ENCODE measurements at places on chromosomes 3 and 15.

DNA sequence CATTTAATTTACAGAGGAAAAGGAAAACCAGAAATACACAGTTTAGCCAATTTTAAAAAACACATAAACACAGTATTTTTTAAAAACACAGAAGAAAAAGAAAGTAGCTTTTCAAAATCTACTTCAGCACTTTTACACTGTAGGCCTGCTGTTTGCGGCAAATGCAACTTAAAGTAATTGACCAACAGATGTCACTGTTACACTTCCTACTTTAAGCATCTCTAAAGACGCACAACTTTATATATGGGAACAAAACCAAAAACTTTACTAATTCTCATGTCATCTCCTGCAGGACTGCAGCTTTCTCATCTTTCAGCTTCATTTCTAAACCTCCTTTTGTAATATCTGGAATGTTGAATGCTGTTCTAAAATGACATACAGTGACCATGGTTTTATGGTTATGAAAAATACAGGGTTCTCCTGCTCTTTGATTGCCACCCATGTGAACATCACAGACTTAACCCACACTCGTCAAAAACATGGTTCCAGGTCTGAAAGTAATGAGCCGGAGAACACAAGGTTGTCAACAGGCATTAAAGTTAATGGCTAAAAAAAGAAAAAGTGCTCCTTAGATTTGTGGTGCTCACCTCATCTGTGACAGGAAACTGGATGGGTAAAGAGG is 107.9 kb downstream of the FMN1 start:
- DNase-seq, result peak; percentile 16

DNA sequence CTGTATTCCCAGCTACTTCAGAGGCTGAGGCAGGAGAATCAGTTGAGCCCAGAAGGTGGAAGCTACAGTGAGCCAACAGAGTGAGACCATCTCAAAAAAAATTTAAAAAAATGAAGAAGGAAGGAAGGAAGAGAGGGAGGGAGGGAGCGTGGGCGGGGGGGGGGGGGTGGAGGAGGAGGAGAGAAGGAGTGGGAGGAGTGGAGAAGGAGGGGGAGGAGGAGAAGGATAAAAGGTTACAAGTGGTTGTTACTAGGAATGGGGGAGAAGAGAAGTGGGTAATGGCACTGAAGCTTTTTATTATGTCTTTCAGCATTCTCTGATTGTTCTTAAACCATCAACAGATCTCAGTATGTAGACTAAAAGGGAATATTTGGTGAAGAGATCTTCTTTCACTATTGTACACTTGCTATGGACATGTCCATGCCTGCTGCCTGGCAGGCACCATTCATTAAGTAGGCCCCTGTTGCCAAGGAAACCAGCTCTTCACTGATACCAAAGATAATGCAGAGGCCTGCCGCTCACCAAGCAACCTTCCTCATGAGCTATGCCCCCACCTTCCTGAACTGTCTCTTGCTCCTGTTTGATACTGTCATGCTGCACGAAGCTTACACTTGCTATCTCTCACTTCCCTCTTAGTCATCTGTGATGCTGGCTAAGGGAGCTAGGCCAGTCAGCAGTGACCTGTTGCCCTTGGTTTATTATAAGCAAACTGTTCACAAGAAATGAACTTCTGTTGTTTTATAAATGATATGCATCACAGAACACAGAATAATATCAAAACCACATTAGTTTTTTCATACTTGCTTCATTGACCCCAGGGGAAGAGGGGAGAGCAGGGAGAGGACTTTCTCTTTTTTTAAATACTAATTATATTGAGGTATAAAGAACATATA is 23.1 kb downstream of the EPM2AIP1 start:
- DNase-seq, result peak; percentile 73

DNA sequence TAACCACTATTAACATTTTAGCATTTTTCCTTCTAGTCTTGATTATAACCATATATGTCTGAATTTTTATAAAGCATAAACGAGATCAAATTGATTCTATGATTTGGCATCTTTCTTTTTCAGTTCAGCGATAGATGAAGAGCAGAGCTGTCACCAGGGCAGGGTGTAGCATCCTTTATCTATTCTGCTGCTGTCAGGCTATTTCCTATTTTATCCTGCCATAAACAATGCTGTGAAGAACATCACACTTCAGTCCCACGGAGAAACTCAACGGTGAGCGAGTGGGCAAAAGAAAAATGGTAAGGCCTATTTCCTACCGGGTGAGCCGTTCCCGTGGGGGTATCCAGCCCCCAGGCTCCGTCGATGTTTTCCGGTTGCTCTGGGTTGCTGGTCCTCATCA is 15.5 kb downstream of the TMEM40 start:
- no peak for DNase-seq

GRCh38 chr15:33200444-33200843 is 5.9 kb upstream of the FMN1 start:
- no peak for DNase-seq

GRCh38 chr15:98311566-98312188 is 336.7 kb upstream of the IGF1R start:
- peak; percentile 65 for DNase-seq

DNA sequence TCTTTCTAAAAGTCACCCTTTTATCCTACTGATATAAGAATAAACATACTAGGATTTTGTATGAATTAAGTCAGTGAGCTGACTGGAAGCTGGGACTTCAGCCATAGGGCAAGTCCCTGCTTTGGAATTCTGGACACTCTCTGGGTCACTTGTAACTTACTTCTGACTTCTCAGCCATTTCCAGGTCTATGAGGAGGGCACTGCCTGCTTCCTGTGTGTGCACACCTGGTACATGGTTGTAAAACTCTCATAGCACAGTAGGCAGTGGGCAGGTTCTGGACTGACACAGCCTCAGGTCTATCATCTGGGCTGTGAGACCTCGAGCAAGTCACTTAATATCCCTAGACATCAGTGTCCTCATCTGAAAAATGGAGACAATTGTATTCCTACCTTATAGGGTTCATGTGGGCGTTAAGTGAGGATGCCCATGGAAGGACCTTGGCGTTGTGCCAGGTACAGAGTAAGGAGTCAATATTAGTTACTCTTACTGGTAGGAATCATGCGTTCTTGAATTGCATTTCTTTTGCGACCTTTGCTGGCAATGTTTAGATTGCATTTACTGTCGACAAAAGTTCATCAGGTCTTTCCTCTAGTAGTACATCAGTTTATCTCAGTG is 27.5 kb upstream of the TGM5 start:
- DNase-seq, result no peak

GRCh38 chr3:129654131-129654530 is 47.7 kb upstream of the PLXND1 start:
- no peak for DNase-seq

- no peak for DNase-seq
Observed at GRCh38 chr15:91151781-91152563, 51.9 kb downstream of the SV2B start.

DNA sequence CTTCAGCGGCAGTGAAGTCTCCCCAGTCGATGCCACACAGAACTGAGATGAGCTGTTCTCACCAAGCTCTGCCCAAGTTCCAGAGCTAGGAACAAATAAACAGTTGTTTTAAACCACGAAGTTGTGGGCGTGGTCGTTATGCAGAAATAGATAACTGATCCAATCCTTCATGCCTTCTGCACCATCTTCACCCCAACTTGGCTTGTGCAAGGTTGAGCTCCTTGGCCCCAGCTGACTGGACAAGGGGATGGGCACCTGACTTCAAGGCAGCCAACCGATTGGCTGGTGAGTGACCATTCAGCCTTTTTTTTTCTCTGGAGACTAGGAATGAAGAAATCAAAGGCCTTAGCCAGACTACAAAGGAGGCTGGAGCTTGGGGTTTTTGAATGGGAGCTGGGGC is 23.9 kb downstream of the LINGO1 start:
- DNase-seq, result no peak

DNA sequence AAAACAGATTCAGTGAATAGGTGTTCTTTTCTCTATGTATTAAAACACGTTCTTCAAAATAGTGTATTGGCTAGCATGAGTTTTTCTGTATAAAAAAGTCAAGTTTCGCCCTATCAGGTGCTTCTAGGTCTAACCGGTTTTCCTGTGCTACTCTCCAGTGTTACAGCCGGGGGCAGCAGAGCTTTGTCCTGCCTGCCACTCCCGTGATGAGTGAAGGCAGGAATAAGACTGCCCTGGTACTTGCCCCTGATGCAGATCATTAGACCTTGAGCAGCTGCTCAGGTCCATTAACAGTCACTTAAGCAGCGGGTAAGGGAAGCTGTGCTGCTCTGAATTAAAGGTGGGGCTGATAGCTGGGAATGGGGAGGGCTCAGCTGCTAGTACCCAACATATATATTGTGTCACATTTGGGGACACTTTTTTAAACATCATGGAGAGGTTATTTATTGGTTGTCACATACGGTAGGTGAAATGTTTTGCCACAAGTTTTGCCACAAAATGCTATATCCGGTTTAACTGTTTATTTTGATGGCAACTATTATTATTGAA is 1.3 kb upstream of the UNC13C start:
- no peak for DNase-seq

DNA sequence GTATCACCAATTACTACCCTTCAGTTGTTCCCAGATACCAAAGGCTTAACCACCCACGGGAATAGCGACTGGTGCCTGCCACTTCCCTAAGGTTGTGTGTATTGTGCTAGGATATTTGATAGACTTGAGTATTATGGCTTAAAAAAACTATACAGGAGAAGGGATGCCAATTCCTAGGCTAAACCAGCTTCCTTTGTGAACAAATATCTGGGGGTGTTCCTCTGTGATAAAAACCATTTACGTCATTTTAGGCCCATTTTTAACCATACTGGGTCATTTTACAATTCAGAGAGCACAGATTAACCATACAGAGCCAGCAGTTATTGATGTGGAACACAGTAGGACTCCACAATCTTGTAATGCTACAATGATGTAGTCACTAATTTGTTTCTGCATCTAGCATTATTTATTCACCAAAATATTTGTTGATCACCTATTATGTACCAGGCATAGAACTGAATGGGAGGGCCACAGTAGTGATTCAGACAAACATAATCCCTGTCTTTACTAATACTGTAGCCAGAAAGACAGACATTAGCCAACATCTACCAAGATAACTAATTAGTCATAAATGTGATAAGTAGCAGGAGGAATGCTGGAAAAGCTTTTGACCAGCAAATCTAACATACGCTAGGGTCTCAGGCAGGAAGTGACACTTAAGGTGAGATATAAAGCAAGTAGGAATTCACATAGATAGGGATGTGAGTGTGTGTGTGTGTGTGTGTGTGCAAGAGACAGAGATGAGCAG is 184.8 kb downstream of the MECOM start:
- no peak for DNase-seq

DNA sequence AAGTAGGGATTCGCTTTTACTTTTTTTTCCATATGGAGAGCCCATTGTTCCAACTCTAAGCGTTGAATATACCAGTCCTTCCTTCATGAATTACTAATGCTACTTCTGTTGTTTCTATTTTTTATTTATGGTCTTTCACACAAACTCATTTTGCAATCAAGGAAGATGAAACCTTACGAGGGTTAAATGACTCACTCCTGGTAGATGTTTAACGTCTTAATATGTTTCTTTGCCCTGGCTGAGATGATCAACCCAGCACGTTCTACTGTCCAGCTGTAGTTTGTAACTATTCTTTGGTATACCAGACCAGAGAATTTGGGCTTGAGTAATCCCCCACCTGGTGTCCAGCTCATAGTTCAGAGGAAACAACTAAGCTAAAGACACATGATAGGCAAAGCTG is 23.1 kb downstream of the CDCP1 start:
- no peak for DNase-seq

GRCh38 chr3:176690083-176690869 is 507.0 kb downstream of the TBL1XR1 start:
- DNase-seq, result no peak

DNA sequence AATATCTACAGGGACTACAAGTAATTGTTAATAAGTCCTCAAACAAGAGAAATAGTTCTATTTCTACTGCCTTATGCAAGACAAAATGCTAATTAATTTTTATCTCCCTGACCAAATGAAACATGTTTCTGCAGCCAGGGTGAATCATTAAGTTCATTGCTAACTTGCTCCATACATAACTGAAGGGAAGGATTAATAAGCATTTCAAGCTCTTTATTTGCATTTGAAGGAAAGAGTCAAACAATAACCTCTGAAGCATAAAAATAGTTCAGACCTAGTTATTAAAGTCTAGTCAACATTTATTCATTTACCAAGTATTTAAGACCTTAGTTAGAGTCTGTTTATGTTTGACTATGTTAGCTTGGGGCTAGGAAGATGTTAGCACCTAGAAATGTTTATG is 120.0 kb downstream of the ATP1B3 start:
- DNase-seq, result no peak

DNA sequence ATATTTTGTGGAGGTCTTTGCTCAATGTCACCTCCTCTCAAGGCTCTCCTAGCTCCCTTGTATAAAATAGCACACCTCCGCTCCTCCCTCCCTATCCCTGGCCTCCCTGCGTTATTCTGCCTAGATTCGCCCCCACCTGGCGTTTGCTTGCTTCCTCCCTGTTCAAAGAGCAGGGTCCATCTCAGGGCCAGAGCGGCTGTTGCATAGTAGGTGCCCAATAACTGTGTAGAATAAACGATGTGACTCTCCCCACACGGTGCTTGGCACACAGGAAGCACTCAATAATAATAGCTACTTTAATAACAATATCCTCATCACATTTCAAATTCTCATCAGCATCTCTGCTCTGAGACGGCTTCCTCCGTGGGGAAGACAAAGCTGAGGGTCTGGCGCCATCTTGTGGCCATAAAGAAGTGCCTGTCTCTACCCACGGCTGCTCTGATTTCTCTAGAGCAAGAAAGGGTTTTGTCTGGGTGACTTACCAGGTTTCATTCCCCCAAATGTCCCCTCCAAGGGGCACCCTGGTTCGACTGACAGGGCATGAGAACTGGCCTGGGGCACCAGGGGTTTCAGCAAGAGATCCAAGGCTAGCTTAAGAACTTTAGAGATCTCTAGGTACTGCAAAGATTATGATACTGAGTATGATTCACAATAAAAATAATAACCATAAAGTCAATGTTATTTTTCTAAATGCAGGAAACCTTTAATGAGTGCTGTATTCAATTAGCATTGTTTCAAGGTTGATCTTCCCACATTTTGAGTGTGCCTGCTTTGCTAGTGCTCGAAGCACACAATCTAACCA is 16.1 kb downstream of the CD276 start:
- DNase-seq, result peak; percentile 77

DNA sequence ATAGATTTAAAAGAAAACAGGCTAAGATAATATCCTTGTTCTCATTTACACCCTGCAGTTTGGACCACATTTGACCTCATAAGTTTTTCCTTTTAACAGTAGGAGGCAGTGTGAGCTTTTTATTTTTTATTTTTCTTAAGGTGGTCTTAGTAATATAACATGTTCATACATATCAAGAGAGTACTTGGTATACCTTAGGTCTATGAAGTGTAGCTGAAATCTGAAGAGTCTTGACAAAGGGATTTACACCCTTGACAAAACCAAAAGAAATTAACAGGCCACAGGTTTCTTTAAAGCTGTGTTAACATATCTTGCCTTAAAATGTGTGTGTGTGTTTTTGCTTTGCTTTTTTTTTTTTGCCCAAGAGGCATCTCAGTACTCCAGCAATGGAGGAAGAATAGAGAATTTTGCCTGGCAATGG is 3.2 kb downstream of the RAP2B start:
- peak; percentile 72 for DNase-seq

DNA sequence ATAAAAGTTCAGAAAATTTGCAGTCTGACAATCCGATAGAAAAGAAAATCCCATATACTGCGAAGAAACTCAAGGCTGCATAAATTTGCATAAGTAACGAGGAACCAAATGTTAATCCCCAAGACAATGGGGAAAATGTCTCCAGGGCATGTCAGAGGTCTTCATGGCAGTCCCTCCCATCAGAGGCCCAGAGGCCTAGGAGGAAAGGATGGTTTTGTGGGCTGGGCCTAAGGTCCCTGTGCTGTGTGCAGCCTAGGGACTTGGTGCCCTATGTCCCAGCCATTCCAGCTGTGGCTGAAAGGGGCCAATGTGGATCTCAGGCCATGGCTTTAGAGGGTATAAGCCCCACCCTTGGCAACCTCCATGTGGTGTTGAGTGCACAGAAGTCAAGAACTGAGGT is 21.3 kb upstream of the CCR4 start:
- DNase-seq, result no peak

Measured in CD4-positive, alpha-beta T cell treated with Interleukin-2 at 100 ng/mL for 4 hours (primary cell).